ENCODE measurements at places on chromosomes 1 and 21.

GRCh38 chr1:181508486-181509165 lies 25.3 kb downstream of the CACNA1E start:
- no peak for DNase-seq

DNA sequence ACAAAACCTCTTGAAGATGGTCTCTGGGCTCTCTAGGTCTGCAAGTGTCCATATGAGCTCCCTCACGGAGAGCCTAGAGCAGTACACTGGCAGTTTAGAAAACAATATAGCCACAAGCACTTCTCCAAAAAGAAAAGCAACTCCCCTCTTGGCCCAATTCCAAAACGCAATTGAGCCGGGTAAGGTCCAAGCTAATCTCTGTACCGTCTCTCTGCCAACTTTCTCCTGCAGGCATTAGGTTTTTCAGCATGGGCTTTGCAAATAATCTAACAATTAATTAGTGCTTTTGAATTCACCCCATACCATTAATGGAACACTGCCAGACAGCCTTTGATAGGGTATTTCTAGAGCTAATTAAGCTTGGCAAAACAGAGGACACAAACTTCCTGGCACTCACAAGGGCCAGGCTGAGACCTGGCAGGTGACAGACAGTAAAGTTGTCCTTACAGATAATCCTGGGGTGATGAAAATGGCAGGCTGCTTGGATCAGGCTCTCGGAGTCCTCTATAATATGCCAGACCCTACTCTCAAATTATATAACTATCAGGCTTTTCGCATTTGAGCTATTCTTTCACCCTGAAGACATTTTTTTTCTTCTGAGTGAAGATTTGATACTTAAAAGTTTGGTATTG lies 39.8 kb downstream of the TGFBR3 start:
- no peak for DNase-seq

GRCh38 chr1:93132638-93133037 lies 47.6 kb downstream of the TMED5 start:
- DNase-seq = no peak

GRCh38 chr1:228809621-228810394 lies 74.5 kb downstream of the RHOU start:
- no peak for DNase-seq

- no peak for DNase-seq
Measured at GRCh38 chr1:21626921-21627339, 42.2 kb downstream of the RAP1GAP start.

GRCh38 chr1:68074472-68074871 lies 24.0 kb upstream of the DIRAS3 start:
- DNase-seq = no peak

DNA sequence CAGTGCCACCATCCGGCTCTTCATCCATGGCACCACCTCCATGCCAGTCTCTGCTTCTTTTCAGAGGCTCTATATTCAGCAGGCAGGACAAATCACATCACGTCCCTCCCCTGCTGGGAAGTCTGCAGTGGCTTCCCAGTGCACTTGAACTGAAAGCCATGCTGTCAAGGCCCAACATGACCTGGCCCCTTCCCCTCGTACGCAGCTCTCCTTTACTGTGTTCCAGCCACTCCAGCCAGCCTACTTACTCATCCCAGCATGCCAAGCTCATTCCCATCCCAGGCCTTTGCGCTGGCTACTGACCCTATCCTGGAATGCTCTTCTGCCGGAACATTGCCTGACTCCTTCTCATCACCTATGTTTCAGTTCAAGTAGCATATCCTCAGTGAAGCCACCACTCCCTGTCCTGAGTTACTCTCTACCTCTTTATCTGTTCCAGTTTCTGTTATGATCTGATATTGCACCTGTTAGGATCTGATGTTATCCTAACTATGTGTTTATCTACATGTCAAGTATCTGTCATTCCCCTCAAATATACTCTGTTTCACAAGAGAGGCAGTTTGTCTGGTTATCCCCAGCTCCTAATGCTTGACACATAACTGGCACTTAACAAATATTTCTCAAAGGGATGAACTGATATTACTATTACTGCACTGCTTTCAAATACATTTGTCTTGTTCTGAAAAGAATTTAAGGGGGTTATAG lies 101.2 kb upstream of the F3 start:
- no peak for DNase-seq

- no peak for DNase-seq
Measured at GRCh38 chr1:118999348-119000071, 11.4 kb upstream of the TBX15 start.

- no peak for DNase-seq
Measured at GRCh38 chr1:98924977-98925376, 79.7 kb downstream of the PLPPR5 start.

DNA sequence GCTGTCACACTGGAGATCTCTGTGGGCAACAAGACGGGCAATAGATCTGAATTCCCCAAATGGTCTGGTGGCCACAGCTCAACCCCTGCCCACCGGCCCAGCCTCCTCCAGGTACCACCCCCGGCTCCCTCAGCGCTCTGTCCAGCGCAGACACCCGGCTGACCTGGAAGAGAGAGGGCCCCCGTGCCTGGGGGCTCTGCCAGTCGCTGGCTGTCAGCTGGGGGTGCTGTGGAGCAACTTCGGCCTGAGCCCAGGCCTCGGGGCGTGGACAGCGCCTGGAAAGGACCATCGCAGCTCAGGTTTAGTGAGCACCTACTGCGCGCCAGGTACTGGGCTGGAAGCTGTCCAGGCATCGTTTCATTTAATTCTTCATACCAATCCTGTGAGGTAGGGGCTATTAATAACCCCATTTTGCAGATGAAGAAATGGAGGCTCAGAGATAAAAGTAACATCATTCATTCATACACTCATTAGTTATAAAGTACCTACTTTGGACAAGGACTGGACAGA lies 51.0 kb downstream of the AHDC1 start:
- no peak for DNase-seq

GRCh38 chr21:44985441-44986401 lies 45.9 kb downstream of the SLX9 start:
- no peak for DNase-seq

GRCh38 chr1:2823921-2824610 lies 22.6 kb upstream of the TTC34 start:
- no peak for DNase-seq

GRCh38 chr1:66642992-66643391 lies 109.0 kb downstream of the SGIP1 start:
- DNase-seq = no peak

DNA sequence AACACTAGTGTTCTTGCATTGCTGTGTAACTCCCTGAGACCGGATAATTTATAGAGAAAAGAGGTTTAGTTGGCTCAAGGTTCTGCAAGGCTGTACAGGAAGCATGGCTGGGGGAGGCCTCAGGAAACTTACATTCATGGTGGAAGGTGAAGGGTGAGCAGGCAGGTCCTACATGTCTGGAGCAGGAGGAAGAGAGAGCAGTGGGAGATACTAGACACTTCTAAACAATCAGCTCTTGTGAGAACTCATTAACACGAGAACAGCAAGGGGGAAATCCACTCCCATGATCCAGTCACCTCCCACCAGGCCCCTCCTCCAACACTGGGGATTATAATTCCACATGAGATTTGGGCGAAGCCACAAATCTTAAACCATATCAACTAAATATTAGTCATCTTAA lies 30.1 kb downstream of the RNF2 start:
- no peak for DNase-seq

- no peak for DNase-seq
Measured at GRCh38 chr1:150173141-150173585, 23.4 kb downstream of the PLEKHO1 start.

DNA sequence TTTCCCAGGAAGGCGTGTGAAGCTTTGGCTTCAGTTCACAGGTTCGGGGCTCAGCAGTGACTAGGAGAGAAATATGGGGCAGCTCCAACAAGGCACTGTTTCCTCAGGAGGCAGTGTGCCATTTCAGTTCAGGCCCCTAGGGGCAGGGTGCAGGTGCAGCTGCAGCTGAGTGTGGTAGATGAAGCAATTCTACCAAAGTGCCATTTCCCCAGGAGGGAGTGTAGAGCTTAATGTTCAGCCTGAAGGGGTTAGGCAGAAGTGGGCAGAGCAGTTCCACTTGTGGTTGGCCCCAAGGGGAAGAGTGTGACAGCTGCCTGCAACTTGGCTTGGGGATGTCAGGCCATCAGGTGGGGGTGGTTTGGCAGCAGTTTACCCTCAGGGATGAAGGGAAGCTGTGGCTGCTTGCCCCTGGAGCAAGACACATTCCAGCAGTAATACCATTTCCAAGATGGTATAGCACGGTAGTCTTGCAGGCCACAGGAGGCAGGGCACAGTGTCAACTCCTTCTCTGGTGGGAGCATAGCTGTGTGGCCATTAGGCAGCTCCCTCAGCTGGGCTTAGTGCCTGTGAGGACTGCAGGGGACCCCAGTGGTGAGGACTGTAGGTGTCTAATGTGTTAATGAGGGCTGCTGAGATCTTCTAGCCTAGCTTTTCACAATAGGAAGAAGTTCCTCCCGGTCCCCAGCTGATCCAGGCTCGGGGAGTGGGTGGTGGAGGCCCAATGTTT lies 34.7 kb downstream of the RGSL1 start:
- DNase-seq = no peak

DNA sequence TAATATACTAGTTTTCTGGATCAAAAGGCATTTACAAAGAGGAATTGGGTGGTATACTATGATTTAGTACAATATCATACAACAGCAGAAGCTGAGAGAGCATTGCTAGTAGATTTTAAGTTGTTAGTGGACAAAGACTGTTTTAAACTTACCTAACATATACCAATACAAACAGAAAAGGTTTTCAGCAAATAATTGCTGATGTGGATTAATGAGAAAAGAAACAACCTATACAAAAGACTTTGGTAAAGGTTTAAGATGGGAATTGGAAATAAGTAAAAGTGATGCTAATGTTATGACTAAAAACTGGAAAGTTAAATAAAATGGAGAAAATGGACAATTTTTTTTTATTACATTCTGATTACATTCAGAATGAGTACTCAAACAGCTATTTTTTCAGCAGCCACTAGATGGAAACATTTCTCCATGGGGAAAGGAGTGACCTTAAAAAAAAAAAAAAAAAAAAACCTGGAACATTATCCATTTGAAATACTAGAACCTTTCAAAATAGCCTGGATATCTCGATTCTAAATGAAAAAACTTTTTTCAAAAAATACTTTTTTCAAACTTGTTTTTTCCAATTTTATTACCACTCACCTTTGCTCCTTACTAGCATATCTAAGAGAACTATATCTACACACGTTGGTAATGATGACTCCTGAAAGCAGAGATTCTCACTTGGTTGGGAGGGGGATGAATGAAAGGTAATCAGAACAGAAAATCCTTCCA lies 55.4 kb downstream of the EPRS1 start:
- DNase-seq = no peak

GRCh38 chr1:59845091-59845490 lies 30.3 kb downstream of the HOOK1 start:
- no peak for DNase-seq

DNA sequence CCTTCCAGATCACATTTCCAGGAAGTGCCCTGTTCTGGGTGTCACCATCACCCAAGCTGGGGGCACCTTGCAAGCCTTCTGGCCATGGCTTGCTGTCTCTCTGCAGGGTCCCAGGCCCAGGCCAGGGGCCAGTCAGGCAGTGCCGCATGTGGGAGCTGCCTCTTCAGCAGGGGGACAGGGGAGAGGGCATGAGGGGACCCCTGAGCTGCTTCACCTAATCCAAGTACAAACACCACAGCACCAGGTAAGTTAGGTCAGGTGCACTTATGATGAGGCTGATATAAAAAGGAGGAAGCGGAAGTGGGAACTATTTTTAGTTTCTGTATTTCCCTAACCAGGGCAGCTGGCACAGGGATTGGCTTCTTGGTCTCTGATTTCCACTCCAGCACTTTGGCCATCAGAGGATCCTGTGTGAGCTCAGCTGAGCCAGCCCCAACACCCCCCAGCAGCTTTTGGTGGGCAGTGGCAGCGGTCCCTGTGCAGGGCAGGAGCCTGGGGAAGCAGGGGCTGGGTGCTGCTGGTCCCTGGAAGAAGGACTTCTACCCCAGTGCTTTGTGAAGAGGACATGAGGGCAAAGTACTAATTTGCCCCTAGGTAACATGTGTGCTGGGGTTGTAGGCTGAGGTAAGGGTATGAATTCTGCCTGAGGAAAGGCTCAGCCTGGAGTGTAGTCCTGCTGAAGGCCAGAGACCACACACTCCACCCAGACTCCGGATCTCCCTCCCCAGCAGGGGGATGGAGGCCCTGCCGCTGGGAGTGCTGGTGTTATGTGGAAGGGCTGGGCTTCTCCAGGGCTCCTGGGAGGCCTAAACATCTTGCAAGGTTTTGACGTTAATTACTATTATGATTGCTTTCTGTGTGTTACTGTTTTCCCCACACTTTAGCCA lies 3.3 kb upstream of the PCBP3 start:
- no peak for DNase-seq

- DNase-seq = no peak
Measured at GRCh38 chr21:20641241-20641640, 357.0 kb upstream of the NCAM2 start.

Measured in stimulated activated CD8-positive, alpha-beta memory T cell treated with anti-CD3 and anti-CD28 coated beads, Interleukin-15, amount 100 ng/mL, for 1 hour (primary cell).